ENCODE measurements at places on chromosomes 11 and 22.

DNA sequence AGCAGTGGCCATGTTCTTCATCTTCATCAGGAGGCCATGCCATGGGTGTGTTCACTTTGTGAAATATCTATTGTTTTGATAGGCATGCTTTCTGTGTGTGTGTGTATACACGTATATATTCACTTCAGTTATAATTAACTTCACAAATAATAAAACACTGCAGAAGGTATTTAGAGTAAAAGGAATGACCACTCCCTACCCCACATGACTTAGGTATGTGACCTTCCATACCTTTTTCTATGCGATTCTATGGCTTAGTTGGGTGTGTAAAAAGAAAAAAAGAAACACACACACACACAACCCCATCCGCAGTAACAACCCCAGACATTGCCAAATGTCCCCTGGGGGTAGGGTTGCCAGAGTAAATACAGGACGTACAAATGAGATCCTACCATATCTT lies 72.0 kb downstream of the CYTH4 start:
- DNase-seq = no peak

DNA sequence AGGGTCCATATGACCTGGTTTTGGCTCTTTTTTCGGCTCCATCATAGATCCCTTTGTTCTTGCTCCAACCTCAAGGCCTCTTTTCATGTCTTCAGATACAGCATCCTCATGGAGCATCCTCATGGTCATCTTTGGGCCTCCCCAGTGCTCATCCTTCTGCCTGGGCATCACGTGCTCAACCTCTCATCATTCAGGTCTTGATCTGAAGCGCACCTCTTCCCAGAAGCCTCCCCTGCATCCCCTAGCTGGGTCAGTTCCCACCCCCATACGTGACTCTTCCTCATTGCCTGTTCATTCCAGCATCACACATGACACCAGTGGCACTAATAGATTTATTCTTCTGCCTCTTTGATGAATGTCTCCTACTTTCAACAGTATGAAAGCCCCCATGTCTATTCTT lies 192.2 kb downstream of the MIAT start:
- DNase-seq = no peak

DNA sequence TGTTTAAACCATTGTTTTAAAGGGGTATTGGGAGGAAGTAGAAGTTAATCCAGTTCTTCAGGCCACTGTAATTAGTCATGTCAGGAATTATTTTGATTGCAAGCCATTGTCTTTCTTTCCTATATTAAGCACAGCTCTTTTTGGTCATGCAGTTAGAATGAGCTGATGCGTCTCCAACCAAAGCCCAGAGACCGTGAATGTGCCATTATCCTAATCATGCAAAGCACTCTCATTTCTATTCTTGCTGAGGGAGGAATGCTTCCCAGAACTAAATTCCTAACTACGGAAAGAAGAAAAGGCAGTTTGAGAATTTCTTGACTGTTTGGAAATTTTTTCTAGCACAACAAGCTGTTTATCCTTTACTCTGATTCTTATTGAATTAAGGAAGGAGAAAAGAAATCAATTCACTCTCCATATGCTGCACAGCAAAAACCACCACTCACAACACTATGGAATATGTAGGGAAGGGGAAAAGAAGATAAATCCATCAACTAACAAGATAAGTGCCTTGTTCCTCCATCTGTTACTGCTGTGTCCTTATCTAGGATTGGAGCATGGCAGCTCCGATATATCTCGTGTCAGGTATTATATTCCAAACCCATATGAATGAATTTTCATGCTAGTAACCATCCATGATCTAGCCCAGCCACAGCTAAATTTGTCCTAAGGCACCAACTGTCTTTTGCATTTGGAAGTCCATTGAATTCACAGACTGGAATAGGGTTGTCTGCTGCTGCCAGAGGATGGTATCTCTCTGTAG lies 70.8 kb downstream of the NTM start:
- DNase-seq = no peak

- no peak for DNase-seq
Observed at GRCh38 chr11:16191868-16192240, 164.5 kb downstream of the SOX6 start.

DNA sequence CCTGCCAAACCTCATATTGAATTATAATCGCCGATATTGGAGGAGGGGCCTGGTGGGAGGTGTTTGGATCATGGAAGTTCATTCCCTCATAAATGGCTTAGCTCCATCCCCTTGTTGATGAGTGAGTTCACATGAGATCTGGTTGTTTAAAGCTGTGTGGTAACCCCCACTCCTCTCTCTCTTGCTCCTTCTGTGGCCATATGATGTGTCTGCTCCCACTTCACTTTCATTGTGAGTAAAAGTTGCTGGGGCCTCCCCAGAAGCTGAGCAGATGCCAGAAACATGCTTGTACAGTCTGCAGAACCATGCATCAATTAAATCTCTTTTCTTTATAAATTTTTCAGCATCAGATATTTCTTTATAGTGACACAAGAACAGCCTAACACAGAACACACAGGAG lies 929.0 kb upstream of the FAT3 start:
- no peak for DNase-seq

- no peak for DNase-seq
Observed at GRCh38 chr11:115362997-115363396, 141.2 kb downstream of the CADM1 start.

DNA sequence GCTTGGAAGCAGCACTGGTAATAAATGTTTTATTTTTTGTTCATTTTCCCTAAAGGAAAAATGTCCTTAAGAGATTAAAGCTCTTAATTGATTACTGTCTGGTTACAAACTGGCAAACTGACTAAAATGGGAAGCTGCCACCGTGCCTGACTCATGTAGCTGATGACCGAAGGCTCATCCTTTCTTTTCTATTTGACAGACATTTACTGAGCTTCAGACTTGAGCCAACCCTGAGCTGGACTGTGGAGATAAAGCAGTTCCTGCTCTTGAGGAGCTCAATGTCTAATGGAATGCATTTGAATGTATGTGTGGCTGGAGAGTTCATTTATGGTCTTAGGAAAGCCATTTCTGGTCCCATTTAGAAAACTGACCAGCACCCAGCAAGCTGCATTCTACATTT lies 91.3 kb downstream of the RNF169 start:
- DNase-seq = no peak

DNA sequence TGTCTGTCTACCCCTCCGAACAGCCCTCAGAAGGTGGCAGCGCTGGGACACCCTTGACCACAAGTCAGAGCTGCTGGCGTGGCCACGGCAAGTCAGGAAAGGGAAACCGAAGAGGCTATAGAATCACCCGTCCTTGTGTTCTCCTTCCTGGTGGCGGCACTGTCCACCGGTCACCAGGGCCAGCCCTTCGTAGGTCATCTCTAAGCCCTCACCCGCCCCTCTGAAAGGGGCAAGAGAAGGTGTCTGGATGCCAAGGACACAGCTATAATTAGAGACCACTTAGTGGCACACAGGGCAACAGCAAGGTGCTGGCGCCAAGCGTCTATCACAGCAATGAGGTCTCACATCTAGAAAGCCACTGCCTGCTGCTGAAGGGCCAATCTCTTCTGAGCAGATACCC lies 320.9 kb downstream of the SHANK2 start:
- no peak for DNase-seq

DNA sequence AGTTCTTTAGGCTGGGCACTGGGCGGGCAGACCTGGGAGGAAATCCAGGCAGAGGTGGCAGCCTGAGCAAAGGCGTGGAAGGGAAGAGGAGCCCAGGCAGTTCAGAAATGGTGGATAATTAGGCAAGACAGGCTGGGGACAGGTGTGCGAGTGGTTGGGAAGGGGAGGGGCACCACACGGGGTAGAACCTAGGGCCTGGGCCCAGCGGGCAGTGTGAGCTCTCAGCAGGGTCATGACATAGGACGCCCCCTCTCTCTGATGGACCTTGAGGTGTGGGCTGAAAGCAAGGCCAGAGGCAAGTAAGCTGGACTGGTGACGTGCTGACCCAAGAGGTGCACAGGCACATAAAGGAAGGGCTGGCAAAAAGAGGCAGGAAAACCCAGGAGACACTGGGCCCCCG lies 6.8 kb downstream of the UFD1 start:
- DNase-seq = no peak

DNA sequence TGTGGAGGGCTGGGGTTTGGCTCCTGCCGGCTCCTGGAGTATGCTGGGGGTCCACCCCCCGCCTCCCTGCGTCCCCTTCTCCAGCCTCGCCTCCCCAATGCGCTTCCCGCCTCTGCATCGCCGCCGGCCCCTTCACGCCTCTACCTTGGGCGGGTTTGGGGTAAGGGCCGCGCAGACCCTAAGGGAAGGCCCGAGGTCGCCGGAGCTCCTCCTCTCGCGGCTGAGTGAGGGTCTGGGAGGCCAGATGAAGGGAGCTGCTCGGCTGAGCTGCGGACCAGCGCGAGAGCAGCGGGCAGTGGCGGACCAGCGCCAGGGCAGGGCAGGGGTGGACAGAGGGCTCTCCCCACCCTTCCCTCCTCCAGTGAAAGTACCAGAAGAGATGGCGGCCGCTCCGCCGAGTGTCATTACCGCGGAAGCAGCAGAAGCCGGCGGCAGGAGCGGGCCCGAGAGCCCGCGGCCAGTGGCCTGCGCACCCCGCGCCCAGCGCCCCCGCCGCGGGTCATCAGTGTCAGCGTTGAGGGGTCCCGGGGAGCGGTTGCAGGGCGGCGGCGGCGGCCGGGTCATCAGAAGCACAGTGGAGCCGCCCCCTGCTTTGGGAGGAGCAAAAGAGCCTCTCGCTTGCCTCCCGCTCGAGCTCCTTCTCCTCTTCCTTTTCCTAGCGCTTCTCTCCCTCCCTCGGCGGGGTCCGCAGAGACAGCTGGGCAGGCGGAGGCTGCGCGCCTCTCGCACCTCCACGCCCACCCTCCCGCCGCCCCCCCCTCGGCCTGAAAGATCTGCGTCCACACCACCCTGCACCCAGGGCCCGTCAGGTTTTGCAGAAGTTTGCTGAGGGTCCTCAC lies 255.6 kb upstream of the CADM1 start:
- no peak for DNase-seq

DNA sequence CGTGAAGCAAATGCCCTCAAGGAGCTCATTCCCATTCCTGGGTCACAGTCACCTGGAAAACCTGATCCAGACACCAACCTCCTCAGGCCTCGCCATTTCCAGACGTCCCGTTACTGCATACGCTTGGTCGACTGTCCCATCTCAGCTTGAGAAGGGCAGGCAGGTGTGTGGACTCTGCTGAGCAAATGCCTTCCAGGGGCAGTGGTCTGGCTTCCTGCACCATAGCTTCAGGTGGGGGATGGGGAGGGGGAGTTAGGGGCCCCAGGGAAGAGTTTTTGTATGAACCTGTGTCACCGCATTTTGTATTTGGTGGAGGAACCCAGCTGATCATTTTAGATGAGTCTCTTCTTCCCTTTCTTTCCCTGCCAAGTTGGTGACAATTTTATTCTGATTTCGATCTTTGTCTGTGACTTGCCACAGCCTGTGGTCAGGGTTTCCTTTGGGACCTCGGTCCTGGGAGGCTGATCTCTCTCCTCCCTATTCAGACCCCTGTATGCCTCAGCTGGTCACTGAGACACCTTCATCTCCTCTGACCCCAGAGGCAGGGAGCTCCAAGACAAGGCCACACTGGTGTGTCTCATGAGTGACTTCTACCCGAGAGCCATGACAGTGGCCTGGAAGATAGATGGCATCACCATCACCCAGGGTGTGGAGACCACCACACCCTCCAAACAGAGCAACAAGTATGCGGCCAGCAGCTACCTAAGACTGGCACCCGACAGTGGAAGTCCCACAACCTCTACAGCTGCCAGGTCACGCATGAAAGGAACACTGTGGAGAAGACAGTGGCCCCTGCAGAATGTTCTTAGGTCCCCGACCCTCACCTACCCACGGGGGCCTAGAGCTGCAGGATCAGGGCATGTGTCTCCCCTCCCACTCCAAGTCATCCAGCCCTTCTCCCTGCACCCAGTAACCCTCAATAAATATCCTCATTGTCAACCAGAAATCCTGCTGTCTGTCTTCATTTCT lies 22.9 kb downstream of the IGLL5 start:
- no peak for DNase-seq

- no peak for DNase-seq
Observed at GRCh38 chr22:32246166-32246565, 9.0 kb downstream of the SLC5A4 start.

DNA sequence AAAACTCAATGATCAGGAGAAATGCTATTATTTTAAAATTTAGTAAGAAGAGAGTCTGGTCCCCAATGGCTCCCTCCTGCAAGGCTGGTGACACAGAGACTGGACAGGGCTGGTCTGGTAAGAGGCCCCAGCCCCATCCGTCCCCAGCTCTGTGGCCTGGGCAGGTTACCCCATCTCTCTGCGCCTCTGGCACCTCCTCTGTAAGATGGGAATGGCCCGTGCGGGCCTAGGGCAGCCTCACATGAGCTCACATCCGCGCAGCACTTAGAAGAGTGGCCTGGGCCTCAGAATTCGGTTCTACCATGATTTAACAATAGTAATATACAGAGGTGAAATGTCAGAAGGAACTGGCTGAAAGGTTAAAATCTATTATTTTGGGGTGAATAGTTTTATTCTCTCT lies 1.2 kb downstream of the APOBEC3F start:
- no peak for DNase-seq

GRCh38 chr11:44269369-44270351 lies 40.3 kb downstream of the ALX4 start:
- no peak for DNase-seq

GRCh38 chr11:69919659-69920344 lies 100.6 kb upstream of the FGF3 start:
- DNase-seq = no peak

- no peak for DNase-seq
Observed at GRCh38 chr11:130534551-130534950, 86.1 kb downstream of the ADAMTS15 start.

DNA sequence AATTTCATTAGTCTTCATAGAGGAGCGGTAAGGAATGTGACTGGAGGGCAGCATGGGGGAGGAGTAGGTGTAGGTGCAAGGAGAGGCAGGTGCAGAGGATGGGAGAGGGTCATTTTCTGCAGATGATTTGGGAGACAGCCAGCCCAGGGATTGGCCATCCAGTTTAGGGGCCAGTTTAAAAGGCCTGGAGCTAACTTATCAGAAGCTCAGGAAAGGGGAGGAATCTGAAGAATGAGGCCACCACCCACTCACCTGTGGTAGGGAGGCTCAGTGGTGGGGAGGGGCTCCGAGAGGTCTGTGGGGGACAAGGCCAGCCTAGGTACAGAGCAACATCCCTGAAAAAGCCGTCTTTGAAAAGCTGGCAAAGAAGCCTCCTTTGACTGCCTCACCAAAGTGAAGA lies 110.8 kb upstream of the TMEM45B start:
- DNase-seq = no peak

GRCh38 chr11:33211153-33211552 lies 46.0 kb upstream of the HIPK3 start:
- DNase-seq = no peak

GRCh38 chr22:37618072-37618656 lies 9.5 kb downstream of the GGA1 start:
- DNase-seq = no peak

DNA sequence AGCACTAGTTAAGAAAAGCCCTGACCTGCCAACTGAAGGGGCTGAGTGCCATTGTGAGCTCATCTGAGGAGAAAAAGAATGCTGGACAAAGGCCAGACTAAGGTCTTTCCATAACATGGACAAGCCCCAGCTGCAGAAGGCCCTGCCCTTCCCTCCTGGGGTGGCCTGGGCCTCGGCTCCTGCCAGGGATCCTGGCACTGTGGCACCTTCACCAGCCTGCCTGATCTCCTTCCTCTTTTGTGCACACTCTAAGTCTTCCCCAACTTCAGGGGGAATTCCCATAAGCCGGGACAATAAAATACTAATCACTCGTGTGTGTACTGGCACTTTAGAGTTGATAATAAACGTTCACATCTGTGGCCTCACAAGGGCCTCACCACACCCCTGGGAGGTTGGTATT lies 9.9 kb downstream of the TMPRSS13 start:
- DNase-seq = no peak

- DNase-seq = no peak
Observed at GRCh38 chr11:45934580-45935318, 12.3 kb downstream of the LARGE2 start.

Data from NCI-H345 (cell line).